ENCODE measurements at places on chromosomes 4 and X.

GRCh38 chr4:143538979-143539669, 25.6 kb downstream of the SMARCA5 start:
- DNase-seq, result no peak

GRCh38 chr4:77100234-77100633, 24.4 kb upstream of the CCNI start:
- DNase-seq, result no peak

DNA sequence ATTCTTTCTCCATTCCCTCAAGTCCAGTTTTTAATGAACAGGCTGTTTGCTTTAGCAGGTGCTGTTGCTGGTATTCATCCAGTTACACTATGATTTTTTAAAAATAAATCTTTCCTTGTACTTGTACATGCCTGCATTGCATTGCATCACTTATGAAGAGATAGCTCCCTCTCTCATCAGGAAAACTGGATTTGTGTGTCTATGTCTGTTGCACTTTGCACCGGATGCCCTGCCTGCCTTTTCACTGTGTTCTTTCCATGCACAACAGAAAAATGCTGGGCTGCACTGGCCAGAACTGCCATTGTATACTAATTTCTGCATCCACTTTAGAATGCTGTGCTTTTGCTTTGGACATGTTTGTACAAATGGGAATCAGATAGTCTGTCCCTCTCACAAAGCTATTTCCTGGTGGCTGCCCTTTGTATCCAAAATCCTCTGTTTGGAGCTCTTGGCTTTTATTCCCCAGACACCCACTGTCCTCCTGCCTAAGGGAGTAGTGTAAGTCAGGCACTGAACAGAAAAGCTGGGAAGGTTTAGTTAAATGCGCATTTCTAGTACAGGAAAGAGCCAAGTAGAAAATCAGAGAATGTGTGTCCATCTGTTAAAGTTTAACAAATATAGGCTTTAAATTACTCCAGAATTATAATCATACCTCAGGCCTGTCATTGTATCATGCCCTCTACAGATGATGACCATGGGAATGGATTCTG, 119.1 kb downstream of the MBNL3 start:
- DNase-seq, result no peak

DNA sequence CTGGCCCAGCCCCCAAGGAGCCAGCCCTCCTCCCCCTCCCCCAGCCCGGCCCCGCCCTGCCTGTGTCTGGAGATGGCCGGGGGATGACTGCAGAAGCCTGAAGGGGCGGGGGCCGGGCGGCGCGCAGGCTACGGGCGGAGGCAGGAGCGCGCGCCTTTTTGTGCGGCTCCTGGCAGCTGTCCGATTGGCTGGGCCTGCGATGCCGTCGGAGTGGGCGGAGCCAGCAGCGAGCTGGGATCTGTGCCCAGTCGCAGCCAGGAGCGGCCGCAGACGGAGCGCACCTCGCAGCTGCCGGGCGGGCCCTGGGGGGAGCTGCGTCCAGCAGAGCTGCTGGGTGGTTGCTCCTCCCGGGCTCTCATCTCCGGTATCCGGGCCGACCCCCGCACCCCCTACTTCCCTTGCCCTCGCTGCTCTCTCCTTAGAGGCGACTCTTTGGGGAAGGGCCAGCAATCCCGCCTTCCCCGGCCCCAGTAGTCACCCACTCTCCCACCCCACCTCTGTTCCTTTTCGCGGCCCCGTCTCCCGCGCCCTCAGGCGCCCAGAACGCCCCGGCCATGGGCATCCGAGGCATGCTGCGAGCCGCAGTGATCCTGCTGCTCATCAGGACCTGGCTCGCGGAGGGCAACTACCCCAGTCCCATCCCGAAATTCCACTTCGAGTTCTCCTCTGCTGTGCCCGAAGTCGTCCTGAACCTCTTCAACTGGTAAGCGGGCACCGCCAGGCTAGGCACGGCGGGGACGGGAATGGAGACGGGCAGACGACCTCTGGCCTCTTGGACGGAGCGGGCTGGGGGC, at the start of gene GABRQ:
TSS of gene GABRQ (plus strand) at position 247 of the 794 bp plus-strand sequence. CDS start at position 555, 308 bp downstream.
- DNase-seq, result no peak

GRCh38 chr4:142352712-142353111, 493.4 kb downstream of the INPP4B start:
- no peak for DNase-seq

DNA sequence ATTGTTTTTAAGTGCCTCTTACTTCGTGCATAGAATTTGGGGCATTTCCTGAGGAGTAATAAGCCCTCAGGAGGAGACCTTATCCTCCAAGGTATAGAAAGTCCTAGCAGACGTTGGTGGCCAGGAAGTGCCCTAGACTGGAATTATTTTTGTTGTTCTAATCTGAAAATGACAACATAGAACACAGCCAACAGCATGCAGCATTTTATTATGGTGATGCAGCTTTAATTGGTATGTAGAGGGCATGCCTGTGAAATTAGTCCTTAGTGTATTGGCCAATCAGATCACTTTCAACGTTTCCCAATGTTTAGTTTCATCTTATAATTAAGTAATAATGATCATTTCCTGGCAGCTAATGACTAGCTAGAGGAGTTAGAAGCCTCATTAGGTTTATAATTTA, 199.2 kb downstream of the SHROOM3 start:
- DNase-seq, result no peak

- DNase-seq, result no peak
These were observed 2.6 kb upstream of the ADH1A start for GRCh38 chr4:99293357-99293756.

DNA sequence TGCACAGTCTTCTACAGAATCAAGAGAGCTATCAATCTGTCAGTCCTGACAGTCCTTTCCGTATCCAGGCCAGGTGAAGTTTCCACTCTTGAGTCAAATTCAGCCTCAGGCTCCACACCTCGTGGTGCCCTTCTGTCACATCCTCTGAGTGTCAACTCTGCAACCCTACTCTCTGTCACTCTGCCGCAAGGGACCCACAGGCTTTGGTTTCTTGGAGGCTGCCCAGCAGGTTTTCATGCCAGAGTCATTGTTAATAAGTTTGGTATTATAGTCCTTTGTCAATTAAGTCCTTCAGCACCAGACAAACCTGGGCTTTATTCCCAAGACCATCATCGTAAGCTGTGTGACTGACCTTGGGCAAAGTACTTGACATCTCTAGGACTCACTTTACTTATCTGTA, 83.4 kb upstream of the KLHL13 start:
- DNase-seq, result no peak

DNA sequence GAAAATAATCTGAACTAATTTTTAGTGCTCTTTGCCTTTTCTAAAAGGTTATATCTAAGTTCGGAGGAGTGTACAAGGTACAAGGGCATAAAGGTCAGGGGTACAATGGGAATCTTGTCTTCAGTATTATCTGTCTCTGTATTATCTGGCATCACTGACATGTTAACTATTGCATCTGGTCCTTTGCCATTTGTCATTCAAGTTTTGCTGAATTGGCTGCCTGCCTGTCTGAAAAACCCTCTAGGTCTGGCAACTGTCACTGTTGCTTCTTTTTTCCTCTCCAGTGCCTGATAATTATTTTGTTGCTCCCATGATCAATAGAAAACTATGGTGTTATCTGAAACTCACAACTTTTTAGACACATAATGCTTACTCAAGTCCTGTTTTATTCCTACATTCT, 112.5 kb upstream of the STK26 start:
- no peak for DNase-seq

DNA sequence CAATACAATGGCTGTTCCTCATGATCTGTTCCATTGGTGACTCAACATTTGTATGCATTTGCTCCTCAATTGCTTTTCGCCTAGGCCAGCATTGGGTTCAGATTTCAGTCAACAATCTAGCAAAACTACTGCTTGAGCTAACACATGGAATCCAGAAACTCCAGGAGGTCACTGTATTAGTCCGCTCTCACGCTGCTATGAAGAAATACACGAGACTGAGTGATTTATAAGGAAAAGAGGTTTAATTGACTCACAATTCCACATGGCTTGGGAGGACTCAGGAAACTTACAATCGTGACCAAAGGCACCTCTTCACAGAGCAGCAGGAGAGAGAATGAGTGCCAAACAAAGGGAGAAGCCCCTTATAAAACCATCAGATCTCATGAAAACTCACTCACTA, 67.1 kb downstream of the RXFP1 start:
- no peak for DNase-seq

- DNase-seq, result no peak
These were observed 15.0 kb downstream of the SRPX2 start for GRCh38 chrX:100658941-100659381.

DNA sequence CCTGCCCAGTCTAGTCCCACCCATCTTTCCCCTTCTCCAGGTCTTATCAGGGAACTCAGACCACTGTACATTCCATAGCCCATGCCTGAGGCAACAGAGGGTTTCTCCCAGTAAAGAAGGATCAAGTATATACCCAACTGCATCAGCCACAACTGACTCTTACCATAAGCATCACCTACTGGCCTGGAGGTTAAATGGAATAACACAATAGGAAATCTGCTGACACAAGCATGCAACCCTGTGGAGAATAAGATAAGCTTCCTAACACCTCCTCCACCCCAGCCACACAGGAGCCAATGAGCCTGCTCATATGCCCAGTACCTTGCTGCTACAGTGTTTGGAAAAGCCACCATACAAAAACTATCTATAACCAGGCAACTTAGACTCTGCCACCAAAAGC, 34.6 kb upstream of the PLK4 start:
- no peak for DNase-seq

- no peak for DNase-seq
These were observed 1.0 kb upstream of the PGRMC1 start for GRCh38 chrX:119235051-119235511.

DNA sequence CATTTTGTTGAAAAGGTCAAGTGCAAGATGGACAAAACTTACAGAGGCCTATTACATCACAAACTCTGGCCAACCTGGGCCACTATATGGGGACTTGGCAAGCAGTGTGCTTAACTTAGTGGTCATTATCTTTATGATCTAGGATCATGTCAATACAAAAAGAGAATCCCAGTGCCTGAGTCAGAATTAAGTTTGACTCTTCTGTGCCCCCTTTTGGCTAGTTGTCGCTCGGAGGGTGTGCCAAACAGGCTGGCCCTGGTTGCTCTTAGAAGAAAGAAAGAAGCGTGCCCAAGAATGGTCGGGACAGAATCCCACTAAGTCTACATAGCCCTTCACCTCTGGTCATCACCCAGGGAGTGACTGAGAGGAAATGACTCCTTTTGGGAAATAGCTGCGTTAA, 100.1 kb downstream of the EIF4E start:
- DNase-seq, result no peak

DNA sequence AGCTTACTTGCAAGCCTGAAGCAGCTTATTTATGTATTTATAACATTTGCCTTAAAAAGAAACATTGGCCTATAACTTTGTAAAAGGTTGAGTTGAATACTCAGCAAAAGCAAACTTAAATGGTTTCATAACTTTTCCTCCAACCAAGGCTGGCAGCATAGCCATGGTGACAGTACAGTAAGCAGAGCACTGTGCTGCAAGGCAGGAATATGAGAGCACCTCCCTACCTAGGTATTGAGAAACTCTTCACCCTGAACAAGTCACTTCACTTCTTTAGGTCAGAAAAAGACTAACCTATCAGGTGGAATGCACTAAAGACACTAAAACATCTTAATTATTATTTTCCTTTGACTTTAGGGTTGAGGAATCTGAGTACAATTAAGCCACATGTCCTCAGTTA, 63.9 kb upstream of the GYPA start:
- DNase-seq, result no peak

DNA sequence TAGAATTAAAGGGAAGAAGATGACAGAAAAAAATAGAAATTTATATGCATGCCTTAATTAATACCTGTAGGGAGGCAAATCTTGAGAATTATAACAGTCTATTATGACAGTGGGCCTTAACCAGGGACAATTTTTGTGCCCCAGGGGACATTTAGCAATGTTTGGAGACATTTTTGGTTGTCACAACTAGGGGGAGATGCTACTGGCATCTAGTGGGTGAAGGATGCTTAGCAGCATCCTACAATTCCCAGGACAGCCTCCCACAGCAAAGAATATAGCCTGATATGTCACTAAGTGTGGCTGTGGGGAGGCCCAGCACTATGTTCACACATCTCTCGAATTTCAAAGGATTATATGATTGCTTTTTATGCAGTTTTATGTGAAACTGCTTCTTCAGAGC, 10.5 kb downstream of the GPR82 start:
- no peak for DNase-seq

DNA sequence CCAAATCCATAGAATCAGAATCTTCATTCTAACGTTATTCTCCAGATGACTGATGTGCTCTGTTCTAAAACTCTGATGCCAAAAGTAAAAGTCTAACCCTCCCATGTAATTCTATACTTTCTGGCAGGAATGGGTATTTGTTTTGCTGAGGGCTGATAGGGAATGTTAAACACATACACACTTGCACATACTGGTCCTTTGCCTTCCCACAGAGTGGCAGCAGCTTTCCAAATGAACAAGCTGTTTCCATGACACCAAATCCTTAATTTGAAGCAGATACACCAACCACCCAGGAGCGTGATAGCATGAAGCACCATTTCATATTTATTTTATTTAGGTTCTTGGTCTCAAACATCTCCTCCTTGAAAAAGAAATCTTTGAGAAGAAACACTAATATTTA, 155.5 kb upstream of the PRDX4 start:
- DNase-seq, result no peak

Data from GM12878 (cell line).